Peyer's patch (tissue), 4 donors: ENCODE measurements at places on chromosomes 1 and 21.

DNA sequence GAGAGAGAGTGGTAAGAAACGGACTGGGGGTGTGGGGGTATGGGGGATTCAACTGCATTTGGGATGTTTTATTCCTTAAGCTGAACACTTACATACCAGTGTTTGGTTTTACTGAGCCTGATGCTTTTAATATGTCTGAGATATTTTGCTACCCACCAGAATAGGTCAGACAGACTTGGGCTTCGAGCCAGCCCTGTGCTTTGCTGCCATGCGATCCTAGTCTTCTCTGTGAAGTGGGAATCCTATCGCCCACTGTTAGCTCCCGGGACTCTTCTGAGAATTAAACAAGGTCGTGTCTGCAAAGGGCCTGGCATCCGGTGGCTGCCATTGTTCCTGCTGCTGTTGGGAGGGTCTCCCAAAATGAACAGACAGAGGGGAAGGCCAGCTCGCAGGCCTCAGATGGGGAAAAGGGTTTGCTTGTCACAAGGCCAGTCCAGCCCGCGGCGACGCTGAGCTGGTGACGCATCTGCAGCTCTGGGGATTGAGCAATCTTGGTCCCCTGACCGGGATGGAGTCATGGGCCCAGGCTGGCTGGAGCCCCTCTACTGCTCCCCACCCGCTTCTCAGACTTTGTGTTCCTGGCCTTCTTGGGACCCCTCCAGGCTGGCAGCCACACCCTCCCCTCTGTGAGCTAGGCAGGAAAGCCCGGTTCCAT lies 26.9 kb upstream of the ECE1 start:
- H3K27me3 ChIP-seq = no peaks in the 10 kb centered on the region
- no peak for DNase-seq
- no peaks in the 10 kb centered on the region for H3K4me1 ChIP-seq
- H3K27ac ChIP-seq = peak overlapping the region; percentile 86
- H3K36me3 ChIP-seq = no peaks in the 10 kb centered on the region
- no peak overlapping the region for H3K4me3 ChIP-seq

DNA sequence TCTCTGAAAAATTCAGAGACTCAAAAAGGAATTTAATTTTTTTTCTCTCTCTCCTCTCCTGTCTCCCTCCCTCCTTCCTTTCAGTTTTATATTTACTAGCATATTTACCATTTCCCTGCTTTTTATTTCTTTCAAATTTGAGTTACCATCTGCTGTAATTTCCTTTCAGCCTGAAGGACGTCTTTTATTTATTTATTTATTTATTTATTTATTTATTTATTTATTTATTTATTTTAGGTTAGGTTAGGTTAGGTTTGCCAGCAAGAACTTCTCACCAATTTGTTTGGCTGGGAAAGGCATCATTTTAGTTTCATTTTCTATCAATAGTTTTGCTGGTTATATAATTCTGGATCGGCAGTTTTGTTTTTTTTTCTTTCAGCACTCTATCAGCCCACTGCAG lies 231.7 kb upstream of the ZRANB2 start:
- H3K36me3 ChIP-seq = no peaks in the 10 kb centered on the region
- H3K27ac ChIP-seq = no peak overlapping the region
- H3K4me1 ChIP-seq = no peaks in the 10 kb centered on the region
- H3K27me3 ChIP-seq = no peaks in the 10 kb centered on the region
- DNase-seq = no peak

- no peaks in the 10 kb centered on the region for H3K4me1 ChIP-seq
- H3K27ac ChIP-seq = no peak overlapping the region
- no peak for DNase-seq
- H3K4me3 ChIP-seq = no peak overlapping the region
- no peaks in the 10 kb centered on the region for H3K27me3 ChIP-seq
- no peaks in the 10 kb centered on the region for H3K36me3 ChIP-seq
Observed at GRCh38 chr1:14118691-14119485, 418.9 kb downstream of the PRDM2 start.

DNA sequence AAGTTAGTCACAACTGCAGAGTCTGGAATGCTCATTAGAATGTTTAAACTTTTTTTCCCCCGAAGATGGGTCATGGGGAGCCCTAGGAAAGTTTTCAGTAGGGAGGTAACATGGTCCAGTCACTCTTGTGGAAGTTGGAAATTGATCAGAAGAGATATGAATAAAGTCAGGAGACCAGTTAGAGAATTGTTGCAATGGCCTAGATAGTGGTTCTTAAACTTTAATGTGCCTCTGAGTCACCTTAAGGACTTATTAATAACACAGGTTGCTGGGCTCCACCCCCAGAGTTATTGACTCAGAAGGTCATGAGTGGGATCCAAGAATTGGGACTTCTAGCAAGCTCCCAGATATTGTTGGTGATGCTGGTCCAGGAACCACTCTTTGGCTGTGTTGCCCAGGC lies 3.2 kb upstream of the TFAP2E start:
- no peaks in the 10 kb centered on the region for H3K27me3 ChIP-seq
- no peaks in the 10 kb centered on the region for H3K4me1 ChIP-seq
- DNase-seq = no peak
- H3K27ac ChIP-seq = no peak overlapping the region

DNA sequence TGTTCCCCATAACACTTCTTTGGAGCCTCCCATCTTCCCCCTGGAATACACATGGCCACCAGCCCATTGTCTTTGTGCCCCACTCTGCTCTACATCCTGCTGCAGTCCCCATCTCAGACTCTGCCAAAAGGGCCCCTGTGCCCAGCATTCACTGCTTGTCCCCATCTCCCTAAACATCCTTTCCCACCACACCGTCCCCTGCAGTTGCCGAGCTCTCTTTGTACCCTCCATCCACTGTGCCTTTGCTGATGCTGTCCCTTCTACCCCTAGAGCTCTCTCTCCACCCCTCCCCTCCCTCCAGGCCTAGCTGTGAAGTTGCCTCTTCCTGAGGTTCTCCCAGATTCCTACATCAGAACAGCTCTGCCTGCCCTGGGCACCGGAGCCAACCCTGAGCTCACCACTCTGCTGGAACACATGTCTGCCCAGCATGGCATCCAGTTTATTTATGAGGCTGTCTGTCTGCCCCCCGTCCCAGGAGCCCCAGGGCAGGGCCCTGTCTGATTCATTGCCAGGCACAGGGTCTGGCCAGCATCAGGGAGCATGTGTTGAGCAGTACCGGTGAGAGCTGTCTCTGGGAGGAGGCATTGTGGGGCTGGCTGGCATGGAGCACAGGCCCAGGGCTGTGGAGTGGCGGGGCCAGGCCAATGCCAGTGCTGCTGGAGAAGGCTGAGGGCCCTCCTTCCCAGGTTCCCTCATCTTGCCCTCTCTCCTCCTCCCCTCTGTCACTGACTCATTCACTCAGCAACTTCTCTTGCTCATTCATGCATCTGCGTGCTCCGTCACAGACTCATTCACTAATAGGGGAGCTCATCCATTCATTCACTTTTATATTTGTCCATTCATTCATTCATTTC lies 28.8 kb downstream of the EDN2 start:
- H3K27ac ChIP-seq = no peak overlapping the region
- H3K4me1 ChIP-seq = no peaks in the 10 kb centered on the region
- H3K4me3 ChIP-seq = no peak overlapping the region
